Mucosa of descending colon (tissue), 3 donors: ENCODE measurements at places on chromosomes 7 and 10. TPM values are rescaled to one million over a fixed set of nuclear protein-coding genes. Genes with fewer than 3 reads are reported as not detected.

Gene GARS1
- 46.2 TPM for total RNA-seq

Gene PUS7
- 8.7 TPM for total RNA-seq

Gene CAMK1D
- total RNA-seq: 20.6 TPM

Gene WEE2
- total RNA-seq: not detected

Gene SCART1
- 4.8 TPM for total RNA-seq
